ENCODE measurements at places on chromosomes 2 and 18.

- DNase-seq, result no peak
Measured at GRCh38 chr2:46171411-46171953, 125.7 kb upstream of the EPAS1 start.

DNA sequence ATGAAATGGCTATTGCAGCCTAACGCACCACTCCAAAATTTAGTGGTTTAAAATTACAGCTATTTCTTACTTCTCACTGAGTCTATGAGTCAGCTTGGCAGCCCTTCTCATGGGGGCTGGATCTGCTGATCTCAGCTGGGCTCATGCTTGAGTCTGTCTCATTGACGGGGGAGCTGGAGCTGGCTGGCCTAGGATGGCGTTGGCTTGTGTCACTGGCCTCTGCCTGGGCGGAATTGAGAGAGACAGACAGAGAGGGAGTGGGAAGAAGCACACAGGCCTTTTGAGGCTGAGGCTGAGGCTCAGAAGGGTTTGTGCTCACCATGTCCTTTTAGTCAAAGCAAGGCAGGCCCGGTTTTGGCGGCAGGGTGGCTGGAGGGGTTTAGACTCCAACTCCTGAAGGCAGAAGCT is 412.1 kb upstream of the MYT1L start:
- DNase-seq, result no peak

GRCh38 chr18:38244480-38244879 is 678.9 kb upstream of the CELF4 start:
- no peak for DNase-seq

GRCh38 chr18:35513181-35513936 is 15.6 kb upstream of the INO80C start:
- no peak for DNase-seq

- no peak for DNase-seq
Measured at GRCh38 chr2:144894612-144895599, 375.0 kb upstream of the ZEB2 start.

DNA sequence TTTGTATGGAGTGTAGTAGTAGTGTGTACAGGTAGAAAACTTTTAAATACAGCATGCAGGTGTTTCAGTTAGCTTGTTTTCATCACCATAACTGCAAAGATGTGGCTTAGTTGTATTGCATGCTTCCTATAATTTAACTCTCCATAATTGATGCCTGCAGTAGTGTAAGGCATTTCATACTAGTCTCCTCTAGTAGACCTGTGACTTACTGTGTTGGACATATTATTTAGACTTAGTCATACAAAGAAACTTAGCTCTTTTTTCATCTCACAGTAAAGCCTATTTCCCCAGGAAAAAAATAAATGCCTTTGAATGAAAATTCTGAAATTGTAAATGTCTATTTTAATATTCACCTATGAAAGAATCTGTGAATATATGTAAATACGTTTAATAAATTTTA is 52.8 kb upstream of the TWSG1 start:
- no peak for DNase-seq

GRCh38 chr2:237280229-237280628 is 133.7 kb downstream of the COL6A3 start:
- no peak for DNase-seq

DNA sequence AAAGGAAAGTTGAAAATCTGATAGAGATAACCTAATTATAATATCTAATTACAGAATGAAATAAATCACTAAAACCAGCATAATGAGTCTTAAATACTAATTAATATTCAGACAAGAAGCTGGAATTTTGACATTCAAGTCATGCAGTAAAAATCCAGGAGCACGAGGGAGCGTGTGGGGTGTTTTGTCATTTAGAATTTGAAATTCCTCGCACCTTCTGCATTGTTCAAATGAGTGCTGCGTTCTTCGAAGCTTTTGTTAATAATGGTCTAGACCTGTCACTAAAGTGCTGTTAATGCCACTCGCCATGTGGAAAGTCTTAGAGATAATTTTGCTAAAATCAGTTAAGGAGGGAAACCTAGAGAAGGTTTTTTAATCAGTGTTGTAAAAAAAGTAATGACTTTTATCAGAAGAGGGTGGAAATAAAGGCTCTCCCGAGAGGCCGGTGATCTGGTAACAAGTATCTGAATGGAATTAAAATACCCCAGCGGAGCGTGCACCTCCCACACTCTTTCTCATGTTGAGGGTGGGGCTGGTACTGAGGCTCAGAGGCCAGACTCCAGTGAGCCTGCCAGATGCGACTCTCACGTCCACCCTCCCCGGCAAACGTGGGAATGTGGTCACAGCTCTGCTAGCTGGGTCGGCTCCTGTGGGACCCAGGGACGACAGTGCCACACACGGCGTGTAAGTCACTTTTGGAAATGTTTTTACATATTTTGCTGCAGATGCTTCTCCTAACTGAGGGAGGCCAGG is 69.4 kb upstream of the MYT1L start:
- DNase-seq, result no peak

GRCh38 chr18:79738041-79738461 is 58.4 kb downstream of the CTDP1 start:
- no peak for DNase-seq
